Fibroblast of pulmonary artery (primary cell): ENCODE measurements at places on chromosomes 4 and X.
A peak's percentile ranks its signal among the peaks of the same experiment; 100 is the strongest.

DNA sequence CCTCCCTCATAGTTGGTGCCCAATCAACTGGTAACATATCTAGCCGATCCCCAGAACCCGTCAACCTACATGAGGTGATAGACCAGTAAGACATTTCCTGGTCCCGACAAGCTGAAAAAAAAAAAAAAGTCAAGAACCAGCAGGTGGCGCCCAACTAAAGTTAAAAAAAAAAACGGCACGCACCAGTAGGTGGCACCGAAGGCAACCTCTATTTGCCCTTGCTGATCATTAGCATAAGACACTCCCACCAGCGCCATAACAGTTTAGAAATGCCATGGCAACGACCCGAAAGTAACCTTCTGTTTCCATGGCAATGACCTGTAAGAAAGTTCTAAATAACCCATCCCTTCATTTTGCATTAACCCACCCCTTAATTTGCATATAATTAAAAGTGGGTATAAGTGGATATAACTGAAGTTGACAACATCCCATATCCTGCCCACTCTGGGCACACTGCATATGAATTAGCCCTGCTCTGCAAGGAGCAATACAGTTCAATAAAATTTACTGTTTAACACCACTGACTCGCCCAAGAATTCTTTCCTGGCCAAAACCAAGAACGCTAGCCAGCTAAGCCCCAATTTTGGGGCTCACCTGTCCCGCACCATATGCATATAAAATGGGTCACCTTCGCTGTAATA lies 83.9 kb upstream of the SPANXB1 start:
- DNase-seq = peak; percentile 77

- no peak for DNase-seq
These were observed 1066.0 kb downstream of the FSTL5 start for GRCh38 chr4:161097821-161098220.

DNA sequence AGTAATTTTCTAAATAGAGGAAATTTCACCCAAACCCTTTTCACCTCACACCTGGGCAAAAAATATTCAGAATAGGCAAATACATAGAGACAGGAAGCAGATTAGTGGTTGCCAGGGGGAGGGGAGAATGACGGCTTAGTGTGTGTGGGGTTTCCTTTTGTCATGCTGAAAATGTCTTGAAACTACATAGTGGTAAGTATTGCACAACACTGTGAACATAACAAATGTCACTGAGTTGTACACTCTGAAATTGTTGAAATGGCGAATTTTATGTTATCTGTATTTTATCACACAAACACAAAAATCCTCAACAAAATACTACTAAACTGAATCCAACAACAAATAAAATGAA lies 60.7 kb upstream of the PLAC1 start:
- DNase-seq = peak; percentile 66

DNA sequence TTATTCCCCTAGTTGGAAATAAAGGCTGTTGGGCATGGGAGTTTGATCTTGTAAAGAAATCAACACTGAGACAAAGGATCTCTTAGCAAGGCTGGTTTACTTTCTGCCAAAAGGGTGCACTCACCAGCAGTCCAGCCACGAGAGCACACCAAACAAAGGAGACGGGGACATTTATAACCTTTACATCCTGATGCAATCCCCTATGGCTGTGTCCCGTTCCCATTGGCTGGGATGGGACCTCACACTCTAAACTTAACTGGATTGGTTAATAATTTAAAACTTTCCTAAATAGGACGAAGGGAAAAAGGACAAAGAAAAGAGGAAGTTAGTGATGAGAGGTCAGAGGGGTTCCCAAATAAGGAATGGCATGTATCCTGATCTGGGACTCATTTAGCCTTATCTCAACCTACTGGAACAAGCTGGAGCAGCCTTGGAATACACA lies 17.9 kb downstream of the METAP1 start:
- DNase-seq = peak; percentile 39

DNA sequence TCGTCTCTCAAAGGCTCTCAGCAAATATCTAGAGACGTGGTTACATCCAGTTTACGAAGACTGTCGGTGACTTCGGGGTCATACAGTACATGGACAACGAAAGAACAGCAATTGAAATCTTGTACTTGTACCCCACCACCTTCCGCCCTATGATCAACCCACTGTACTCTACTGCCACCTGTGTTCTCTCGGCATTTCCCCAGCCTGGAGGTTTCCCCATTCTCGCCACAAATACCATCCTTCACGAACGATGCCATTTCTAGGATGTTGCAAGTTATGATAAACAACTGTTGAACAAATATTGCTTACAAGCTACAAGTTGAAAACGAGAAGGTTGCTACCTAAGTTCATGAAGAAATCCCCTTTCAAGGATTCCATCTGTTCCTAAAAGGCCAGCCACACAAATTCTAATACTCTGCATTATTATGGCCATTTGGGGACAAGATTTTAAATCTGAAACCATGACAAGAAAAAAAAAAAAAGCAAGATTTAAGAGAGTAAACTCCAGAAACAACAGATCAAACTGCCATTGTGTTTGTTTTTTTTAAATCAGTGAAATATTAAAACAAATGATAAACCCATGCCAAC lies 1.6 kb downstream of the APBB2 start:
- peak; percentile 85 for DNase-seq

DNA sequence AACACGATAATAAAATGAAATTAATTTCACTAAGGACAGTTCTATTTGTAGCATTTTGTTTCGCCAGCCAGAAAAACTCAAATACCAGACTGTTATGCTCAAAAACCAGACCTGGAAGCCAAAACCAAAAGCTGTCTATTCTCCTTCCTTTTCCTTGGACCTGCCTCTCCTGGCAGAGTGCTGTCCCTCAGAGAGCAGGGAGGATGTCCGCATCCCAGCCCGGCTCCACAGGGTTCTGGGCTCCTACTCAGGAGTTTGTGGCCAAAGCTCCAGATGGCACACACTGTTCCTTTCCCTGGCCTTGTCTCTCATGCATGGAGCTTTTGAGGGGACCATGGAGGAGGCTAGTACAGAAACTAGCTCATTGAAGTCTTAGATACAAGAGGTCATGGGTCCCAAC lies 41.9 kb upstream of the C1QTNF7 start:
- DNase-seq = no peak

DNA sequence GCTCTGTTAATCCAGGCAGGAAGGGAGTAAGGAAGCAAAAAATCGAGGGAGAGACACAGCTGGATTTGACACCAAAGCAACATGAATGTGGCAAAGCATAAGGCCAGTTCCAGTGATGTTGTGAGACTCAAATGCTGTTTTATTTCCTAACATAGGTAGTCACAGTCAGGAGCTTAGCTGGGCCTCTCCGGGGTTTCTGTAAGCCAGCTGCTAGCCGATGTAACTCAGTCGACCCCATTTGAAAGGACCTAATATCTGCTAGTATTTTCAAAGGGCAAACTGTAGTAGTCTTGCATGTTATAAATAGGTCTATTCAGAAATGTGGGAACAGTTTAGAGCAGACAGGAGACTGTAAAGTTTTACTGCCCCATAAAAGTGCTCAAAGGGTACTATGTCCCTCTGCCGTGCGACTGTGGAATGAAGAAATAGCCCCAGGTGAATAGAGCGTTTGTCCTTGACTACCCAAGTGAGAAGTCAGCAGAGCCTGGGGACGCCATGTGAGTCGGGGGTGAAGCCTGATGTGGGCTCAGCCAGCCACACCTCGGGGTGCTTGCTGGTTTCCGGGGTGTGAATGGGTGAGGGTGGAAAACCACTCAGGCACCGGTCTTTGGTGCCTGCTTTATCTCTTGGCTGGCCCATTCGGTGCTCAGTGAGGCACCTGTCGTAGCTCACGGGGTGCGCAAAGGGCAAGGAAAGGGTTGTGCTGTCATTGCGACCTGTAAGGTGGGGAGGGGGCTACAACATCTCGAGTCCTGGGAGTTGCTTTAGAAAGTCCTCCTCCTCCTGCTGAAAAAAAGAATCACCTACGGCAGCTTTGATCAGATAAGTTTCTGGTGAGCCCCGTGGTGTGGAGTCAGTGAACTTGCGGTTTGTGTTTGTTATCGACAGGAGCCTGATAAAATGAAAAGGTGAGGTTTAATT lies 745 bp downstream of the TRIM2 start:
- DNase-seq = peak; percentile 22

- no peak for DNase-seq
These were observed 32.6 kb upstream of the STOX2 start for GRCh38 chr4:183872531-183872930.

DNA sequence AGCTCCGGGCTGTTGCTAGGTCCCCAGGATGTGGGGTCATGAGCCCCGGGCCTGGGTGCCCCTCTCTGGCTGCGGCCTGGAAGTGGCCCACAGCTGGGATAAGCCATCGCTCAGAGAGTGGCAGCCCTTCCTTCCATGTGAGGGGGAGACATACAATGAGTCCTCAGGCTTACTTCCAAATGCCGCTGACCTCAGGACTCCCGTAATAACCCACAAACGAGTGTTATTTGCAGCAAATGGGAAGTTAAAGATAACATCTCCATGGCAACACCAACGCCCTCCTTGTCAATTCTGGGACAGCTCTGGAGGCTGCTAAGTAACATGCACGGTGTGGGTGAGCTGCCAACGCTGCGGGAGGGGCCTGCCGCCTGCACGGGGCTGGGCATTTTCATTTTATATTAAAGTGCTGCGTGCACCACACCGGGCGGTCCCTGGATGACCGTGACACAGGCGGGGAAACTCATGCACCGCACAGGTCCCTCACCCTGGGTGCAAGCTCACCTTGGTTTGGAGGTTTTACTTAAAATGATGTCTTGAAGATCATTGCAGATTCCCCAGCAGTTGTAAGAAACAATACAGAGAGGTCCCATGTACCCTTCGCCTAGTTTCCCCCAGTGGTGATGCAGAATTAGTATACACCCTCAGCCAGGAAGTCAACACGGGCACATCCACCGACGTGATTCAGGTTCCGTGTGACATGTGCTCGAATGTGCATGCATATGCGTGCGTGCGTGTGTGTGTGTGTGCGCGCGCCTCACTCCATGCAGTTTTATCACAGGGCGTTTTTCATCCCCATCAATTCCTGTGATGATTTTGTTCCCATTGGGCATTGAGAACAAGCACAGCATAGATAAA lies 79.4 kb downstream of the ABLIM2 start:
- DNase-seq = peak; percentile 53

DNA sequence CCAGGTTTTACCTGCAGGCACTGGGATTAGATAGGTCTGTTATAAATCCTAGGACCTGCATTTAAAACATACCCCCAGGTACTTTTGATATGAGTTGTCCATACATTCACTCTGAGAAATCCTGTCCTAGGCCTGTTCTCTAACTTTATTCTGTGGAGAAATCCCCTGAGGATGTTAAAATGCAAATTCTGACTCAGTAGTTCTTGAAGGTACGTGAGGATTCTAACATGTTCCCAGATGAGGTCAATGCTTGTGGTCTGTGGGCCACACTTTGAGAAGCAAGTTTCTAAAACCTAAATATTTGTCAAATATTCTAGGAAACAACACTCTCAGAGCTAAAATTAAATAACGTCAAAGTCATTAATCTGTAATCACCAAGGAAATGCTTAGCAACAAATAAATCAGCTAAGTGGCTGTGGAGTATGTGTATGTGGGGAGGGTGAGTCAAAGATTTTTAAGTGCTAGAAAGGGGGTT lies 101.3 kb upstream of the MAGEB16 start:
- DNase-seq = no peak

DNA sequence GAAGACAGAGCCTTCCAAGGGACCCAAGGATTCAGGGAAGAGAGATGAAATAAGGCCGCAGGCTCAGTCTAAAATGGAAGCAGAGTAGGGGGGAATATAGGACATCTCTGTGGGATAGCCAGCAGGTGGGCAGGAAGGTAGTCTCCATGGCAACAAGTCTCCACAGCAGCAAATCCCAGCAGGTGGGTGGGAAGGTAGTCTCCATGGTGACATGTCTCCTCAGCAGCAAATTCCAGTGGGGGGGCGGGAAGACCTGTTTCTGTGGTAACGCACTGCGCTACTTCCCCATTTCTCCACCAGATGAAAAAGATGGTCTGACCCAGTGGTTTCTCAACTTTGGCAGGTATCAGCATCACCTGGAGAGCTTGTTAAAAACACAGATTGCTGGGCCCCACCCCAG lies 18.3 kb downstream of the NLGN3 start:
- DNase-seq = no peak

- DNase-seq = no peak
These were observed 42.8 kb downstream of the HTT-AS start for GRCh38 chr4:3031357-3032082.

- DNase-seq = no peak
These were observed 137.7 kb downstream of the ARX start for GRCh38 chrX:24877854-24878650.

- DNase-seq = peak; percentile 71
These were observed 196.2 kb downstream of the SNCA start for GRCh38 chr4:89640620-89641366.

DNA sequence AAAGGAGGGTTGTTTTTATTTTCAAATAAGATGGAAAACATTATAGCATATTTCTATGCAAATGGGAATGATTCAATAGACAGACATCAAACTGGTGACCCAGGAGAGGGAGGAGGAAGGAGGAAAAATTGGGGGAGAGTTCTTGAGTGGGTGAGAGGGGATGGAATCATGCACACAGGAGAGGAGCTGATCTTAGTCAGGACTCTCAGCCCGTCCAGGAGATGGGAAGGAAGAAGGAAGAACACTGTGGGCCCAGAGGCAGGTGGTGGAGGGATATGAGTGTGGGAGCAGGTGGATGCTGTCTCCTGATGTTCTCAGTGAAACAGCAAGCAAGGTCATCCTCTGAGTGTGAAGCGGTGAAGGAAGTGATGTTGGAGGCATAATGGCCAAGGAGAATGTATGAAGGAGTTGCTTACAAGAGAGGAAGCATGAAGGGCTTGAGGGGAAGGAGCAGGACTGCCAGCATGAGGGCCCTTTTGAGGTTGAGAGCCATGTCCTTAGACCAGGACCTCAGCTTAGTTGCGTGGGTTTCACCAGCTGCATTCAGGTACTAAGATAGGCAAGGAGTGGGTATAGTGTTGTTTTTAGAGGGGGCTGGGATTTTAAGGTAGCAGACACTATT lies 161.7 kb upstream of the NAP1L5 start:
- no peak for DNase-seq

DNA sequence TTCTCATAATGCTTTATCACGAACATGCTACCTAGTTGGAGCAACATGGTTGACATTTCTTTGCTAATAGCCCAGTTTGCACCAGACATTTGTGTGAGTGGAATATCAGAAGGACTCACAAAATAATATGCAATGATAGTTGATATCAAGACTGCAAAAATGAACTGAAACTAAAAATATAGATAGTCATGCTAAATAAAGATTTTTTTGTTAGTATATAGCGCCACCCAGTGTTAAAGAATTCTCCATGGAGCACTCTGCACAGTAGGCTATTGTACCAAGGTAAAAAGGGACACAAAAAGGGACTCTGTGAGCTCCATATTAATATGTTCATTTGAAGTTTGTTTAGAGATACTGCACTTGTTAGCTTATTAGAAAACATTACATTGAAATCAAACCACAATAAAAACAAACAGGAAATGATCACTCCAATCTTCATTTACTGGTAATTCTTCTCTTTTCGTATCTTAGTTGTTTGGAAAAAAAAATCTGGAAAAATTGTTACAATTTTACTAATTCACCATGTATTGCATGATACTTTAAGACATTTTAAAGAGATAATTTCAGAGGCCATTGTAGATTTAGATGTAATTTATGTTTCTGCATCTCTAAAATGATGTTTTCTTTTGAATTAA lies 1509.6 kb downstream of the ADGRL3 start:
- peak; percentile 52 for DNase-seq

- DNase-seq = peak; percentile 76
These were observed 261.6 kb downstream of the ANK2 start for GRCh38 chr4:113311047-113311446.

- peak; percentile 17 for DNase-seq
These were observed 140.4 kb downstream of the MID1IP1 start for GRCh38 chrX:38941675-38942074.

- DNase-seq = peak; percentile 97
These were observed 58.0 kb downstream of the PPEF2 start for GRCh38 chr4:75844151-75844662.

- no peak for DNase-seq
These were observed 8.0 kb downstream of the PLXNA3 start for GRCh38 chrX:154466036-154466435.
